ENCODE measurements at places on chromosomes 12 and 14.

DNA sequence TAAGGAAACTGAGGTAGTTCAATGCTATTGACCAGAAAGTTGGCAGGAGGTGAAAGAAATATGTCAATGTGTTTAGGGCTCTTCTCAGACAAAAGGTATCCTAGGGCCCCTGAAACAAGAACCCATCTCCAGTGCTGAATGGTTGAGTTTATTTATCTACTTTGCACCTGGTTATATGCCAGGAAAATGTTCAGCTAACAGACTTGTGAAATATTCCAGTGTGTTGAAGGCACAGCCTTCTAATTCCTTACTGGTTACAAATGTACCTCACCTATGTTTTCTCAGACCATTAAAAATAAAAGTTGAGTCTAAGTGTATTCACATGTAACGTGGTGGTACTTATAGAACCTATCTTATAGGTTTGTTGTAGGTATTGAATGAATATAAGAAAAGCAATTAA is 511.7 kb upstream of the SEL1L start:
- H3K36me3 ChIP-seq, result no peaks in the 10 kb centered on the region
- H3K27ac ChIP-seq, result no peak overlapping the region
- no peaks in the 10 kb centered on the region for H3K4me1 ChIP-seq
- H3K4me3 ChIP-seq, result no peak overlapping the region

- H3K4me1 ChIP-seq, result no peaks in the 10 kb centered on the region
- no peak overlapping the region for H3K27ac ChIP-seq
- peaks cover 9% of the 10 kb centered on the region for H3K36me3 ChIP-seq
- DNase-seq, result no peak
Observed at GRCh38 chr12:26987634-26988424, 26.4 kb downstream of the TM7SF3 start.

GRCh38 chr12:128091951-128092382 is 175.0 kb upstream of the TMEM132C start:
- H3K4me1 ChIP-seq, result no peaks in the 10 kb centered on the region
- H3K36me3 ChIP-seq, result no peaks in the 10 kb centered on the region
- H3K4me3 ChIP-seq, result no peak overlapping the region
- no peak for DNase-seq
- no peak overlapping the region for H3K27ac ChIP-seq

- no peaks in the 10 kb centered on the region for H3K27me3 ChIP-seq
- no peak for DNase-seq
- no peak overlapping the region for H3K27ac ChIP-seq
Observed at GRCh38 chr14:21016413-21017190, 8.3 kb downstream of the NDRG2 start.

- H3K36me3 ChIP-seq, result no peaks in the 10 kb centered on the region
- H3K27me3 ChIP-seq, result no peaks in the 10 kb centered on the region
- no peak overlapping the region for H3K4me3 ChIP-seq
- no peak overlapping the region for H3K27ac ChIP-seq
- no peaks in the 10 kb centered on the region for H3K4me1 ChIP-seq
Observed at GRCh38 chr12:75684678-75685616, 173.5 kb upstream of the KRR1 start.

GRCh38 chr14:100304825-100305323 is 1.4 kb downstream of the SLC25A29 start:
- H3K4me3 ChIP-seq, result no peak overlapping the region
- no peak overlapping the region for H3K27ac ChIP-seq
- no peaks in the 10 kb centered on the region for H3K36me3 ChIP-seq
- DNase-seq, result peak; percentile 71

DNA sequence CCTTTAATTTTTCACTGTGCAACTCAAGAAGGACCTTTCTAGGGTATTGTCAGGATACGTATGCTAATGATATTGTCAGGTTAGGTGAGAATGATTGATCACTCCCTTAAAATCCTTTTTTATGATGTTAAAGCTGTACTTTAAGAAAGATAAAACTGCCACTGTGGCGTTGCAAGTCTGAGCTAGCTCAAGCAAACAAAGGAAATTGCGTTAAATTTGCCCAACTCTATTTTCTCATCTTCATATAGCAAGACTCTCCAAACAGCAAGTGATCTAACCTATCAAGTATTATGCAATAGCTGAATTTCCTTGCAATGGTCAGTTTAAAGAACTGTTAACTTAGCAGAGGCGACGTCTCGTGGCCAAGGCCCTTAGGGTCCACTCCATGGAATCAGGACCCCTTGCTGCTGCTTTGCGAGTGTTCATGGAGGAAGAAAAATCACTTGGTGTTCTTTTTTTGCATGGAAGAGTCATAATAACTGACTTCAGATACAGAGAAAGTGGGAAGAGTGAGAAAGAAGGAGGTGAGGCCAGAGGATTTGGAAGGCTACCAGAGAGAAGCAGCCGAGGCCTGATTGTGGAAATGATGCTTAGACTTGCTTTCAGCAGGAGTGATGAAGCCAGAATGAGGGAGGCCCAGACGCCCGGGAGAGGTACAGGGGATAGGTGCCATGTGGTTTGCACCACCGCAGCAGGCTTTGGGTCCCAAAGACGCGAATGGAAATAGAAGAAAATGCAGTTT is 2.5 kb downstream of the TRAF3 start:
- no peaks in the 10 kb centered on the region for H3K36me3 ChIP-seq
- no peak overlapping the region for H3K4me3 ChIP-seq
- H3K4me1 ChIP-seq, result peaks cover 14% of the 10 kb centered on the region
- H3K27me3 ChIP-seq, result no peaks in the 10 kb centered on the region
- no peak overlapping the region for H3K27ac ChIP-seq

GRCh38 chr12:98489176-98489575 is 26.2 kb upstream of the TMPO start:
- DNase-seq, result no peak
- no peak overlapping the region for H3K27ac ChIP-seq
- H3K27me3 ChIP-seq, result no peaks in the 10 kb centered on the region
- H3K4me3 ChIP-seq, result no peak overlapping the region
- no peaks in the 10 kb centered on the region for H3K36me3 ChIP-seq
- H3K4me1 ChIP-seq, result peaks cover 4% of the 10 kb centered on the region

DNA sequence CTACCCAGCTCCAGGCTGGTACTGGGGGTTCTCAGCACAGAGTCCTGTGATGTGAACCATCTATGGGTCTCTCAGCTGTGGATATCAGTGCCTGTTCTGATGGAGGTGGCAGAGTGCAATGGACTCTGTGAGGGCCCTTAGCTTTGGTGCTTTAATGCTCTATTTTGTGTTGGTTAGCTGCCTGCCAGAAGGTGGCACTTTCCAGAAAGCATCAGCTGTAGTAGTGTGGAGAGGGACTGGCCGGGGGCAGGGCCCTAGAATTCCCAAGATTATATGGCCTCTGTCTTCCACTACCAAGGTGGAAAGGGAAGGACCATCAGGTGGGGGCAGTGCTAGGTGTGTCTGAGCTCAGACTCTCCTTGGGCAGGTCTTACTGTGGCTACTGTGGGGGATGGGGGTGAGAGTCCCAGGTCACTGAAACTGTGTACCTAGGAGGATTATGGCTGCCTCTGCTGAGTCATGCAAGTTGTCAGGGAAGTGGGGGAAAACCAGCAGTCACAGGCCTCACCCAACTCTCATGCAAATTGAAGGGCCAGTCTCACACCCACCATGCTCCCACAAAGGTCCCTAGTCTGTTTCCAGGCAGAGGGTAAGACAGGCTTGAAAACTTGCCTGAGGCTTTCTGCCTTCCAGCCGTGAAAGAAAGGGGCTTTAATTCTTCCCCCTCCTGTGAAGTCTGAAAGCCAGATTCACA is 878.1 kb downstream of the C12orf50 start:
- H3K36me3 ChIP-seq, result no peaks in the 10 kb centered on the region
- no peak overlapping the region for H3K4me3 ChIP-seq
- no peak overlapping the region for H3K27ac ChIP-seq
- no peaks in the 10 kb centered on the region for H3K4me1 ChIP-seq

- no peaks in the 10 kb centered on the region for H3K36me3 ChIP-seq
- H3K4me1 ChIP-seq, result no peaks in the 10 kb centered on the region
- H3K4me3 ChIP-seq, result no peak overlapping the region
- DNase-seq, result no peak
Observed at GRCh38 chr12:49971141-49971540, 1.6 kb upstream of the AQP6 start.

GRCh38 chr12:64566831-64567517 is 43.3 kb upstream of the RASSF3 start:
- H3K27me3 ChIP-seq, result no peaks in the 10 kb centered on the region
- no peak overlapping the region for H3K27ac ChIP-seq
- no peaks in the 10 kb centered on the region for H3K4me1 ChIP-seq
- H3K4me3 ChIP-seq, result no peak overlapping the region
- no peak for DNase-seq

GRCh38 chr12:49527361-49528130 is 11.3 kb upstream of the KCNH3 start:
- no peaks in the 10 kb centered on the region for H3K27me3 ChIP-seq
- H3K4me3 ChIP-seq, result no peak overlapping the region
- H3K36me3 ChIP-seq, result peaks cover 17% of the 10 kb centered on the region
- no peak overlapping the region for H3K27ac ChIP-seq

GRCh38 chr12:62158461-62159360 is 101.5 kb upstream of the USP15 start:
- no peaks in the 10 kb centered on the region for H3K4me1 ChIP-seq
- no peaks in the 10 kb centered on the region for H3K27me3 ChIP-seq
- H3K4me3 ChIP-seq, result no peak overlapping the region
- no peak overlapping the region for H3K27ac ChIP-seq
- DNase-seq, result no peak
- no peaks in the 10 kb centered on the region for H3K36me3 ChIP-seq

GRCh38 chr12:92370828-92371227 is 225.2 kb upstream of the BTG1 start:
- no peak overlapping the region for H3K4me3 ChIP-seq
- H3K27ac ChIP-seq, result no peak overlapping the region
- no peaks in the 10 kb centered on the region for H3K27me3 ChIP-seq
- no peak for DNase-seq
- no peaks in the 10 kb centered on the region for H3K36me3 ChIP-seq

- H3K36me3 ChIP-seq, result peaks cover 9% of the 10 kb centered on the region
- H3K4me3 ChIP-seq, result no peak overlapping the region
- DNase-seq, result no peak
- peaks cover 5% of the 10 kb centered on the region for H3K4me1 ChIP-seq
Observed at GRCh38 chr12:120490833-120491512, 4.9 kb upstream of the DYNLL1 start.

- no peak overlapping the region for H3K27ac ChIP-seq
- H3K27me3 ChIP-seq, result no peaks in the 10 kb centered on the region
- peak; percentile 35 for DNase-seq
- H3K36me3 ChIP-seq, result peaks cover 25% of the 10 kb centered on the region
Observed at GRCh38 chr12:109925185-109925840, 25.2 kb downstream of the TCHP start.

- no peaks in the 10 kb centered on the region for H3K4me1 ChIP-seq
- no peaks in the 10 kb centered on the region for H3K27me3 ChIP-seq
- no peak overlapping the region for H3K4me3 ChIP-seq
- no peak overlapping the region for H3K27ac ChIP-seq
- no peaks in the 10 kb centered on the region for H3K36me3 ChIP-seq
- DNase-seq, result peak; percentile 90
Observed at GRCh38 chr12:66107451-66107915, 23.1 kb downstream of the LLPH start.

- no peaks in the 10 kb centered on the region for H3K27me3 ChIP-seq
- H3K27ac ChIP-seq, result no peak overlapping the region
- no peak overlapping the region for H3K4me3 ChIP-seq
- no peaks in the 10 kb centered on the region for H3K36me3 ChIP-seq
Observed at GRCh38 chr12:30391766-30392366, 303.8 kb downstream of the IPO8 start.

GRCh38 chr12:49932533-49933130 is 17.9 kb upstream of the AQP2 start:
- DNase-seq, result no peak
- no peak overlapping the region for H3K4me3 ChIP-seq
- H3K27me3 ChIP-seq, result no peaks in the 10 kb centered on the region
- H3K4me1 ChIP-seq, result no peaks in the 10 kb centered on the region
- H3K36me3 ChIP-seq, result no peaks in the 10 kb centered on the region

GRCh38 chr14:68576496-68577244 is 216.2 kb downstream of the ZFP36L1 start:
- no peaks in the 10 kb centered on the region for H3K27me3 ChIP-seq
- DNase-seq, result no peak
- peak overlapping the region; percentile 27 for H3K27ac ChIP-seq
- H3K36me3 ChIP-seq, result no peaks in the 10 kb centered on the region
- no peak overlapping the region for H3K4me3 ChIP-seq
- H3K4me1 ChIP-seq, result no peaks in the 10 kb centered on the region

- H3K27ac ChIP-seq, result no peak overlapping the region
- DNase-seq, result peak; percentile 51
- H3K27me3 ChIP-seq, result no peaks in the 10 kb centered on the region
Observed at GRCh38 chr12:53190108-53190729, 9.5 kb upstream of the CSAD start.

GRCh38 chr12:123153906-123154305 is 3.0 kb upstream of the PITPNM2 start:
- no peak overlapping the region for H3K27ac ChIP-seq
- no peaks in the 10 kb centered on the region for H3K4me1 ChIP-seq
- H3K36me3 ChIP-seq, result peaks cover 10% of the 10 kb centered on the region
- no peak overlapping the region for H3K4me3 ChIP-seq
- DNase-seq, result no peak

- no peak overlapping the region for H3K27ac ChIP-seq
- peaks cover 2% of the 10 kb centered on the region for H3K4me1 ChIP-seq
- H3K36me3 ChIP-seq, result no peaks in the 10 kb centered on the region
- peak; percentile 75 for DNase-seq
- no peak overlapping the region for H3K4me3 ChIP-seq
- no peaks in the 10 kb centered on the region for H3K27me3 ChIP-seq
Observed at GRCh38 chr14:80212023-80212397, 706 bp upstream of the DIO2 start.

DNA sequence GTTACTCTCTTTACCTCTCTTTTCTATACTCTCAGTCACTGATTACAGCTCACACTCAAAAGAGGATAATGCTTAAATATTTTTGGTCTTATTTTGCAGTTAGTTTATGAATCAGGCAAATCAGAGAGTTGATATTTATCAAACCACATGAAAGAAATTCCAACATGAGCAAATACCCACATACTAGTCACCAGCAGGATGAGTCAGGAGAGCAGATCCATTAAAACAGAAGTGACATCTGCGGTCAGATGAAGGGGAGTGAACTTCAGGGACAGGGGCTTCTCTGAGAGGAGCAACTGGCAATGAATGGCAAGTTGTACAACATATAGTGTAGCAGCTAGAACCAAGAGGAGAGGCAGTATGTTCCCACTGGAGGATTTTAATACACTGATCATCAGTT is 258.7 kb downstream of the SYT10 start:
- no peak for DNase-seq
- H3K4me1 ChIP-seq, result no peaks in the 10 kb centered on the region
- H3K27ac ChIP-seq, result no peak overlapping the region
- no peaks in the 10 kb centered on the region for H3K27me3 ChIP-seq
- no peaks in the 10 kb centered on the region for H3K36me3 ChIP-seq
